Nucleus accumbens (tissue), 56 donors: ENCODE measurements at places on chromosomes 11 and 22.

GRCh38 chr11:127552446-127552845 lies 551.9 kb upstream of the KIRREL3 start:
- DNase-seq = no peak

DNA sequence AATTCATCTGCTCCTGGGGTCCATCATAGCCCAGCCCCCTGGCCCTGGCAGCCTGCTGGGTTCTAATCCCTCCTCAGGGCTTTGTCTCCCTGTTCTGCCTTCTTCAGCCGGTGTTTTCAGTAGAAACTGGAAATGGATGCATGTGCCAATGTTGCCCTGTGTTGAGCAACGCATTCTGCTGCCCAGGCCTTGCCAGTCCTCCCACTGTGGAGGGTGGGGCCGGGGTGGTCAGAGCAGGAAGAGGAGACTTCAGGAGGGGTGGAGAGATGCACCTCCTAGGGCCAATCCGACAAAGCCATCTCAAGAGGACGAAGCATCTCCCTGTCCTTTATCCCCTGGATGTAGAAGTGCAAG lies 27.6 kb upstream of the ZBTB16 start:
- DNase-seq = no peak

DNA sequence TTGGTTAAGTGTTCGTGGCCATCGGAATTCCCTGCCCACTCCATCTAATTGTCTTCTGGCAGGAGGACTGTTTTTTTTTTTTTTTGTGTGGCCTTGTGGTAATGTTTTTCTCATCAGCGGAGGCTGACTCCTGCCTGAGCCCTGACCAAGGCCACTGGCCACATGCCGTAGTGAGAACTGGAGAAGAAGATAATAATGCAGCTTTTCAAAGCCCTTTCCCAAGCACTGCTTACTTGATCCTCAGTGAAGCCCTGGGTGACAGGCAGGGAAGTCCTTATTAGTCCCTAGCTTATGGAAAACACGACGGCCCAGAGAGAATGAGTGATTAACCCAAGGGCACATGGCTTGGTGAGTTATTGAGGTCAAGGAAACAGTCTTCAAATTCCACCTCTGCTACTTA lies 71.2 kb downstream of the ADM start:
- no peak for DNase-seq

GRCh38 chr11:47986219-47986618 lies 5.9 kb downstream of the PTPRJ start:
- DNase-seq = no peak

DNA sequence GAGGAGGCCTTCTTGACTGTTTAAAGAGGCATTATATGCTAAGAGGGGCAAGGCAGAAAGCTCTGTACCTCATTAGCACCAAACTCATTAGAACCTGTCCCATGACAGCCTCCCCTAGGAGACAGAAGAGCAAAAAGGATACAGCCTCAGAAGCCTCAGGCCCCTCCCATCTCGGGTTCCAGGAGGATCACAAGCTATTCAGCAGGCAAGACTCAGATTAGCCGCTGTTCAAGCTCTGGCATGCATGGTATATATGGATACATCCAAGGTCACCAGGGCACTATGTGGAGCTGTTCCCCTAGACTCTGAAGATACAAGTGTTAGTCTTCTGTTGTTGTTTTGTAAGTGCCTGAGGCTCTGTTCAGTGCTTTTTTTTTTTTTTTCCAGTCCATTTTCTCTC lies 32.1 kb downstream of the ATXN10 start:
- no peak for DNase-seq

GRCh38 chr11:46279126-46280099 lies 2.0 kb downstream of the CREB3L1 start:
- peak; percentile 30 for DNase-seq

DNA sequence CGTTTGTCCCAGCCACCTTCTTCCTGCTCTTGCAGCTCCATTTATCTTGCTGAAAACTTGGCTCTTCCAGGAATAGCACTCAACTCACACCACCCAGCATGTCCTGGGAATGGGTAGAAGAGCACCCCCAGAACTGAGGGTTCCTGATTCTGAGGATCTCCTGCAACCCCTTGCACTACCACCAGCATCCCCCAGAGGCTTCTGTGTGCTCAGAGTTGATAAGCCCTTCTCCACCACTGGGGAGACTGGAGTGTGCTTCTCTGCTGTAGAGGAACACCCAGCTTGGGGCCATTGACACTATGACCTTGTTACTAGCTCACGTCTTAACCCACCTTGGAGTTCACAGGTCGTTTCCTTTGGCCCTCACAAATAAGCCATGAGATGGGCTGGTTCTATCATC lies 121.0 kb downstream of the GRIK4 start:
- DNase-seq = no peak

- DNase-seq = no peak
Observed at GRCh38 chr11:131815590-131815989, 445.2 kb downstream of the NTM start.

DNA sequence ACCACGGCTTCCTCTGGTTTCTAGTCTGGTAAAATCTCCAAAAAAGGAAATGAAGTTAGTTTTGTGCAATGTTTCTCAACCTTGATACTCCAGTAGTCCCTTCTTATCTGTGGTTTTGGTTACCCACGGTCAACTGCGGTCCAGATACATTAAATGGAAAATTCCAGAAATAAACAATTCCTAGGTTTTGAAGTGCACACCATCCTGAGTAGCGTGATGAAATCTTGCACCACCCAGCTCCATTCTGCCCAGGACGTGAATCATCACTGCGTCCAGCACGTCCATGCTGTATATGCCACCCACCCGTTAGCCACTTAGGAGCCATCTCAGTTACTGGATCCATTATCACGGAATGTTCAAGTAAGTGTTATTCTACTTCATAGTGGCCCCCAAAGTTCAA lies 117.0 kb downstream of the FBXO7 start:
- no peak for DNase-seq

DNA sequence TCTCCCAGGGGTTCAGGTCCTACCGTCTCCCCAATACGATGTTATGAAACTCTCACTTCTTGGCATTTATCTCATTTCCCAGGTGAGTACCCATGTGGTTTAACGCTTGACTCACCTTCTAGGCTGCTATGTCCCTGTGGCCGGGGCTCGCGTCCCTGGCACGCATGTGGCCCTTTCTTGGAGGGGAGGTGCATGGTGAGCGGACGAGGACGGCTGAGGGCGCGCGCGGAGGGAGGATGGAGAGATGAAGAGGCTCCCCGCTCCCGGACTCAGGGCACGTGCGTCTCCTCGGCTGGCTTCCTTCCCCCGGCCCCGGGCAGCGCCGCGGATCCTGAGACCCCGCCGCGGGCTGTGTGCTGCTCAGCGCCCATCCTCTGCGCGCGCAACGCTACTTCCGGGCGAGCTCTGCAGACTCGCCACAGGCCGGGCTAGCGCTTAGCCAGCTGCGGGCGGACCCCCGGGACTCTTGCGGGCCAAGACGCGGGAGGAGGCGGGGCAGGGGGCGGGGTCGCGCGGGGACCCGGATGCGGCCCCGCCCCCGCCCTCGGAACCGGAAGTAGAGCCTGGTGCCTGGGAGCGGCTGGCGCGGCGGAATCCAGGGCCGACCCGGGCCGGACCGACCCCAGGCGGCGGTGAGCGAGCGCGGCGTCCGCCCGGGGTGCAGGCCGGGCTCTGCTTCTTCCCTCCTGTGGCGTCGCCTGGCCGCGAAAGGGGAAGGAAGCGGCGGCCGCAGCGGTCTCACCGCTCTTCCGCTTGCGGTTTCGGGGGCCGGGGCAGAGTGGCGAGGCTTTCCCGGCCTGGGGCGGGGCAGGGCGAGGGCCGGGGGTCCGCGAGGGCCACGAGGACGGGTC lies at the start of gene CTTN:
TSS of gene CTTN (plus strand) at position 547 of the 851 bp plus-strand sequence. CDS start 8,769 bp downstream, outside the sequence.
- peak; percentile 87 for DNase-seq

DNA sequence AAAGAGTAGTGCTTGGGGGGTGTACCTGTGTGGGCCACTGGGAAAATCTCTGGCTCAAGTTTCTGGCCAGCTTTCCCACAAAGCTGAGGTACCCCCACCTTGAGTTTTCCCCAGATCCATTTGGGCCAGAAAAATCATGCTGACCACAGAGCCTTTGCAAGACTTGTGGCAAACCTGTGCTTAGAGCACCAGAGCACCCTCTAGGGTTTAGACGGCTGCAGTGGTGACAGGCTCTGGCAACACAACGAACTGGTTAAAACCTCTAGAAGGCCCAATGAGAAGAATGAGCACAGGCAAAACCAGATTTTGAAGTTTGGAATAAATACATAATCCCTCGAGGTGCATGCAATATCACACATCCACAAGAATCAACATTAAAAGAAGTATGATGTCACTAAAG lies 290.7 kb upstream of the FOLH1 start:
- no peak for DNase-seq

- DNase-seq = no peak
Observed at GRCh38 chr11:68093565-68093964, 27.6 kb downstream of the CHKA start.

GRCh38 chr22:24244144-24244787 lies 616 bp downstream of the GGT5 start:
- no peak for DNase-seq

DNA sequence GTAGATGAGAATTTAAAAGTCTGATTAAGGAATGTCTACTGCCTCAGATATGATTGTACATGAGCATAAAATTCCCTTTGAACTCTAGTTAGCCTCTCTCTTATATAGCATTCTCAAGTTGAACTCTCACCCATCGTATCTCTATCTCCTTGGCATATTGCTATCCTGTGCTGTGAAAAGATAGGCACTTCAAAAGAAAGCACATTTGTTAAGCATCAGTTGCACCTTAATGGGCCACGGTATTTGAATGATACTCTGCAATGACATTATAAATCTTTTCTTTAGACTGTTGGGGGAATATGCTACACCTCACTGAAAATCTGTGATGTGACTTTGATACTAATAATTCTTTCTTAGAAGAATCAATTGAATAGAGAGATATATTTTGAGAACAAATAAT lies 570.7 kb downstream of the JRKL start:
- no peak for DNase-seq

- DNase-seq = no peak
Observed at GRCh38 chr11:121090145-121090721, 10.8 kb upstream of the TECTA start.

GRCh38 chr11:104763930-104764709 lies 134.1 kb downstream of the CASP12 start:
- DNase-seq = no peak

GRCh38 chr11:3939651-3940190 lies 84.3 kb downstream of the STIM1 start:
- DNase-seq = no peak

- no peak for DNase-seq
Observed at GRCh38 chr11:71948314-71949027, 19.6 kb downstream of the RNF121 start.

- no peak for DNase-seq
Observed at GRCh38 chr22:31625257-31625640, 36.8 kb downstream of the PISD start.

DNA sequence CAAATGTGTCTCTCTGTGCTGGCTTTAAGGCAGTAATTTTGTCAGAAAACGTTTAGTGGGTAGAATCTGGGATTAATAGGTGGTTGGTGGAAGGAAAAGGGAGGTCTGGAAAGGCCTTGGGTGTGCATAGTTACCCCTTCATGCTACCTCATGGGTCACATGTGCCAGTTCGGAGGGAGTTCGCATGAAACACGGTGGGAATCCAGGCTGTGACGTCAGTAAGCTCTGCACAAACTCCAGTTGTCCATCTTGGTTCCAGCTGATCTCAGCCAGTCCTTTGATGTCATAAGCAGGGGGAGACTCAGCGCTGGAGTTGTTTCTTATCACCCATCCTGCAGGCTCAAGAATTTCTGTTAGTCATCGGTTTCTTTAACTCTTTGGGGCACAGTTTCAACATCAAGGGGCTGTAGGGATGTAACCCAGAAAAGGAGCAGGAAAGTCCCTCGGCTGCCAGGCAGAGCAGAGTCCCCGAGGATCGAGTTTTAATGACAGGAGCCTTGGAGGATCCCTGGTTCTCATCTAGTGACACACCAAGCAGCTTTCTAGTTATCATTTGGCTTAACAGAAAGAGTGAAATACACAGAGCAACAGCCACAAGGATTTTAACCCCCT lies 28.9 kb downstream of the MOV10L1 start:
- no peak for DNase-seq

DNA sequence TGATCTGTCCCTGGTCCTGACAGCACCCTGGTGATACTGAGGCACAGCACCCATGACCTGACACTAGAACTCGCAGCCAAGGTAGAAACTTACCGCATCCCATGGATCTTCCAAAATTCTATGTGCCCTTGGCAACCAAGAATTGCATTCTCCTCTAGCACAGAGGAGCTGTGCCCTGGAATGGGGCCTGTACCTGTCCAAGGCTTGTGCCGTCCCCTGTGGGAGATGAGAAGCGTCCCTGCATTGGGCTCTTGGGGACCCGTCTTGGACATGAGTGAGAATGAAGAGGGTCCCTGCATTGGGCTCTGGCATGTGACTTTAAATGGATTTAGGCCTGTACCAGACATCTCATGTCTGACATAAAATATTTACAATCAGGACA lies 67.1 kb downstream of the GGTLC2 start:
- DNase-seq = no peak

DNA sequence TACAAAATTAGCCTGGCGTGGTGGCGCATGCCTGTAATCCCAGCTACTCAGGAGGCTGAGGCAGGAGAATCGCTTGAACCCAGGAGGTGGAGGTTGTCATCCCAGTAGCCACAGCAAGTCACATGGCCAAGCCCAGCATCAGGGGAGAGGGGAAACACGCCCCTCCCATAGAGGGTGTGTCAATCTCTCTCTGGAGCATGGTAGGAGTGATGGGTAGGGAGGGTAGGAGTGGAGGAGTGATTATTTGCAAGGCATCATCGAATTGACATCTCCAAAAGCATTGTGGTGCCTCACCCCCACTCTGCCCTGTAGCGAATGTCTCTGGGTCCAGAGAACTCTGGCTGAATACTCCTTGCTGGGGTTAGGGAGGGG lies 6.1 kb upstream of the SSTR3 start:
- DNase-seq = no peak

DNA sequence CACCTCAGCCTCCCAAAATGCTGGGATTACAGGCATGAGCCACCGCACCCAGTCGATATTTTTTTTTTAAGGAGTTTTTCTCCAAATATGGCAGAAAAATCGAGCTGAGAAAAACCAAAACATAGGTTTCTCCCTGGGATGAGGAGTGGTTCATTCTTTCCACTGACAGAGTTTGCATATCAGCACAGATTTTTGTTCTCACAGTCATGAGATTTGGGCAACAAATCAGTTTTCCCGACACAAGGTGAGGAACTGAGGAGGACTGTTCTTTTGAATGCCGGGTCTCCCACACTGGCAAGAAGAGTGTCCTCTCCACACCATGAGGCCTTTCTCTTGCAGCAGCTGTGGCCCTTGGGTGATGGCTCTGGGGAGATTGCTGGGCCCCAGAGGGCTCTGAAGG lies 3.8 kb upstream of the EHD1 start:
- no peak for DNase-seq

DNA sequence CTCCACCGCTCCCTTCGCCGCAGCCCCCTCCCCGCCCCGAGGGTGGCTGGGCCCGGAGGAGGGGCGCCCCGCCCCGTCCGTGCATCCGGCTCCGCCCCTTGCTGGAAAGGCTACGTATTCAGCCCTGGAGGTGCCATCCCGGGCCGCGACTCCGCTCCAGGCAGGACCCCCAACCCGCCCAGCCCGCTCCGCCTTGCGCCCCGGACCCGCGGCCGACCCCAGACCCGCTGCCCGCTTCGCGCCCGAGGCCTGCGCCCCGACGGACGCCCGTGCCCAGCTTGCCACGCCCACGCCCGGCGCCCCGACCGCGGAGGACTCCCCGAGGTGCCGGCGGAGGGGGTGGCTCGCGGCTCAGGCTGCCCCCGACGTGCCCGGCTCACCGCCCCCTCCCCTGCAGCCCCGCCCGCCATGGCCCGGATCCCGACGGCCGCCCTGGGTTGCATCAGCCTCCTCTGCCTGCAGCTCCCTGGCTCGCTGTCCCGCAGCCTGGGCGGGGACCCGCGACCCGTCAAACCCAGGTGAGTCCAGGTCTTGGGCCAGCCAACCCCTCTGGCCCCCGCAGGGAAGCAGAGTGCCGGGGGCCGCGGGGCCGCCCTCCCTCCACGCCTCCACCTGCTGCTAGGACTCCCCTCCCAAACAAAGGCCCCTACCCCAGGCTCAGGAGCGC lies at the start of gene ADM2:
TSS of gene ADM2 (plus strand) at position 104 of the 667 bp plus-strand sequence. CDS start at position 409, 305 bp downstream.
- DNase-seq = no peak
